ENCODE measurements at places on chromosomes 4 and X.

DNA sequence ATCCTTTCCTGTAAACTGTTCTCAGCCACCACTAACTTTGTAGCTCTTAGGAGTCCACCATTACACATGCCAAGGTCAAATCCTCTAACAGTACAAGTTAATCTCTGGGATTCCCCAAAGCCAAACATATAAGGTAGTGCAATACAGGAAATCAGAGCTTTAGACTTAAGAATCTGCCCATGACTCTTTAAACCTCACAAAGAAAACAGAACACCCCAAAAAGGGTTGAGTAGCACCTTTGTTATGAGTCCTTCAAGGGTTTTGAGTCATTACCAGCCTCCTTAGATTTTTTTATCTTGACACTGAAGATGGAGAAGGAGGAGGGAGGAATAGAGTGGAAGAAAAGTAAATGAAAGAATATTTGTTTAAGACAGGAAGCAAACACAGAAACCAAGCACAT is 243.9 kb upstream of the SPANXN1 start:
- no peak for DNase-seq

- DNase-seq: no peak
Measured at GRCh38 chr4:4766564-4766963, 92.9 kb upstream of the MSX1 start.

DNA sequence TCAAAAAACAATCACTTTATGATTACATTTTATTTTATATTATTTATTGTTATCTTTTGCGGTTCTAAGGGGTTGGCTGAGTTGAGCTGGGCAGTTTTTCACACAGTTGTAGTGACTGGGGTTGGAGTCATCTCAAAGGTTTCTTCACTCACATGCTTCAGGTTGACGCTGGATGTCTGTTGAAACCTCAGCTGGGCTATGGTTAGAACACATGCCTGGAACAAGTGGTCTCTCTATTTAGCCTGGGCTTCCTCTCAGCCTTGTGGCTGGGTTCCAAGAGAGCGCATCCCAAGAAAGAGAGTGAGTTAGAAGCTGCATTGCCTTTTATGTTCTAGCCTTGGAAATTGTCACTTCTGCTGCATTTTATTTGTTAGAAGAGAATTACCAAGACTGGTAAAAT is 87.4 kb downstream of the CBLL2 start:
- DNase-seq: no peak

DNA sequence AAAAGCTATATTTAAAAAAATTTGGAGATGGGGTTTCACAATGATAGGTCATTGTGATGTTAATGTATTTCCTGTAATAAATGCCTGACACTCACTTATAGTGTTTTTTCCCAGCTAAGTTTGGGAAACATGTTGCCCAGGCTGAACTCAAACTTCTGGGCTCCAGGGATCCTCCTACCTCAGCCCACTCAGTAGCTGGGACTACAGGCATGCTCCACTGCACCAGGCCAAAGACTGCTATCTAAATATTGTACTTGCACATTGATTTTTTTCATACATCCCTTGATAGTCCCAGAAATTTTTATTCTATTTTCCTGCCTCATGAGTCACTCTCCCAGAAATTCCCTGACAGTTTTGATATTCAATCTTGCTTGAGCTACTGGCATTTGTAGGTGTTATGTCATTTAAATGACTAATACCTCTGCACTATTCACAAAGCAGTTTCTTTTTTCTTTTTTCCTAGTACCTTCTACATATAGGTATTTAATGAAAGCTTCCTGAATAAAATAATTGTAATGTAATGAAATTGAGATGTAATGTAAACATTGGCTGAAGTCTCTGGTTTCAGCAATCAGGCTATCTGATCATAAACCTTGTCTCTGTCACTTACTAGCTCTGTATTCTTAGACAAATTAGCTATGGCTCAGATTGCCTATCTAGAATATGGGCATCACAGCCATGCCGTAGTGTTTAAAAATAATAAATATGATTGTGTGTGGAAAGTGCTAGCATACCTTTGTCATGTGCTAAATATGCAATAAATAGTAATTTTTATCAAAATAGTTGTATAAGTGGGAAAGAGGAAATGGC is 1973.0 kb upstream of the AGA start:
- DNase-seq: no peak

- peak; percentile 56 for DNase-seq
Measured at GRCh38 chrX:149962859-149963757, 24.8 kb upstream of the EOLA2 start.

GRCh38 chr4:94714365-94715160 is 43.2 kb upstream of the BMPR1B start:
- no peak for DNase-seq

DNA sequence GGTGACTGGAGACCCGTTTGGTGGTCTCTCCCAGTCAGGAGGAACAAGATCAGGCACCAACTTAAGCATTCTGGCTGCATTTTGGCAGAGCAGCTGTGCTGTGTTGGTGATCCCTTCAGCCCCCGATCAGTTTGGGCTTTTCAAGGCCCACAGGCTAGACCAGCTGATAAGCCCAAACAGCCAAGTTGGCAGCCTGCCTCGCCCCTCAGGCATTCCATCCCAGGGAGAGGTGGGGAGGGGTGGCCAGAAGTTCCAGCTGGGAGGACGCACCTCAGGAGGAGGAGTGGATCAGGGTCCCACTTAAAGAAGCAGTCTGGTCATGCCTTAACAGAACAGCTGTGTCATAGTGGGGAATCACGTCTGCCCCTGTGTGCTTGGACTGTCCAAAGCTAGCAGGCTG is 105.8 kb downstream of the CHIC1 start:
- no peak for DNase-seq

GRCh38 chrX:108198420-108198819 is 106.8 kb downstream of the ATG4A start:
- DNase-seq: no peak

- DNase-seq: no peak
Measured at GRCh38 chr4:159298502-159298901, 195.6 kb downstream of the RAPGEF2 start.

DNA sequence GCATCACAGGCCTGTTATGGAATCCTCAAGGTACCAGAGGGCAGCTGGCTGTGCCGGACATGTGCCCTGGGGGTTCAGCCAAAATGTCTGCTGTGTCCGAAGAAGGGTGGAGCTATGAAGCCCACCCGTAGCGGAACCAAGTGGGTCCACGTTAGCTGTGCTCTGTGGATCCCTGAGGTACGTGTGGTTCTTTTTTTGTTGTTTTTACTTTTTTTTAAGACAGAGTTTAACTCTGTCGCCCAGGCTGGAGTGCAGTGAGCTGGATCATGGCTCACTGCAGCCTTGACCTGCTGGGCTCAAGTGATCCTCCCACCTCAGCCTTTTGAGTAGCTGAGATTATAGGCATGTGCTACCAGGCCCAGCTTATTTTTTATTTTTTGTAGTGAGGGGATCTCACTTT is 46.1 kb downstream of the JADE1 start:
- no peak for DNase-seq
